ENCODE measurements at places on chromosomes 3 and 15. TPM values are rescaled to one million over a fixed set of nuclear protein-coding genes. Genes with fewer than 3 reads are reported as not detected.
A peak's percentile ranks its signal among the peaks of the same experiment; 100 is the strongest.

TICRR gene
- 0.47 TPM for polyA plus RNA-seq

DNA sequence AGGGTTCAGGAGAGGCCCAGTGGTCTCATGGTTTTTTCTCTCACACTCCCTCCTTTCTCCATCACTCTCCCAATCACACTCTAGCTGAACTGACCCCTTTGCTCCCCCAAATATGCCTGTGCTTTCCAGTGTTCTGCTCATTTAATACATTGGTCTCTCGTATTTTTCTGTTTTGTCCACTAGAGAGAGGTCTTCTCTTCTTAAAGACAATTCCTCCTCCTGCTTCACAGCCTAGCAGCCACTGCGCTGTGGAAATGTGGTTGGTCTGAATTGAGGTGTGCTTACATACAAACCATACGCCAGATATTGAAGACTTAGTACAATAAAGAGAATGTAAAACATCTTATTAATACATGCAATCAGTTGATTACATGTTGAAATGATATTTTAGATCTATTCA lies 60.6 kb upstream of the XCR1 start:
- DNase-seq = peak; percentile 31
- no peaks in the 10 kb centered on the region for H3K36me3 ChIP-seq
- H3K4me1 ChIP-seq = no peaks in the 10 kb centered on the region
- no peak overlapping the region for H3K4me3 ChIP-seq
- no peaks in the 10 kb centered on the region for H3K27me3 ChIP-seq
- H3K27ac ChIP-seq = no peak overlapping the region

GRCh38 chr15:73240866-73241499 lies 127.8 kb downstream of the HCN4 start:
- H3K36me3 ChIP-seq = no peaks in the 10 kb centered on the region
- peak; percentile 77 for DNase-seq
- H3K4me1 ChIP-seq = peaks cover 5% of the 10 kb centered on the region
- no peak overlapping the region for H3K4me3 ChIP-seq
- no peaks in the 10 kb centered on the region for H3K27me3 ChIP-seq

CFAP20DC gene
- polyA plus RNA-seq = 2.3 TPM

CCR9 gene
- not detected for polyA plus RNA-seq

DNA sequence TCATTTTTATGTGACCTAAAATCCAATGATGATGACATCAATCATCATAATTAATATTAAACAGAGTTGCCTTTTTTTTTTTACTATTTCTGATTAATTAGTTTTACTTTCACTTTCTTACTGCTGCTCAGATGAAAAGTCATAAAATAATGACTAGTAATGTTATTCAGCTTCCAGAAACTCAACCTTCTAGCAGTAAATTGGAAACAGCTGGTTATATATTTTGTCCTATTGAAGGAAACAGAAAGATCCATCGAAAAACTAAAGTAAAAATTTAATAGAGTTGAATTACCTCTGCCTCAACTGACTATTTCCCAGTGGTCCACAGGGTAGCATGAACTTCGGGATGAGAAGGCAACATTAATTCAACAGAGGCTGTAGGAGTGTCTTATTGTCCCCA lies 107.1 kb upstream of the PTX3 start:
- no peaks in the 10 kb centered on the region for H3K4me1 ChIP-seq
- DNase-seq = no peak
- H3K36me3 ChIP-seq = no peaks in the 10 kb centered on the region

GRCh38 chr15:89781891-89782618 lies 5.9 kb downstream of the MESP2 start:
- peaks cover 34% of the 10 kb centered on the region for H3K4me1 ChIP-seq
- peak overlapping the region; percentile 76 for H3K27ac ChIP-seq
- H3K27me3 ChIP-seq = no peaks in the 10 kb centered on the region
- peak; percentile 64 for DNase-seq
- no peaks in the 10 kb centered on the region for H3K36me3 ChIP-seq
- H3K4me3 ChIP-seq = no peak overlapping the region

OSBPL10 gene
- 18.2 TPM for polyA plus RNA-seq

DNA sequence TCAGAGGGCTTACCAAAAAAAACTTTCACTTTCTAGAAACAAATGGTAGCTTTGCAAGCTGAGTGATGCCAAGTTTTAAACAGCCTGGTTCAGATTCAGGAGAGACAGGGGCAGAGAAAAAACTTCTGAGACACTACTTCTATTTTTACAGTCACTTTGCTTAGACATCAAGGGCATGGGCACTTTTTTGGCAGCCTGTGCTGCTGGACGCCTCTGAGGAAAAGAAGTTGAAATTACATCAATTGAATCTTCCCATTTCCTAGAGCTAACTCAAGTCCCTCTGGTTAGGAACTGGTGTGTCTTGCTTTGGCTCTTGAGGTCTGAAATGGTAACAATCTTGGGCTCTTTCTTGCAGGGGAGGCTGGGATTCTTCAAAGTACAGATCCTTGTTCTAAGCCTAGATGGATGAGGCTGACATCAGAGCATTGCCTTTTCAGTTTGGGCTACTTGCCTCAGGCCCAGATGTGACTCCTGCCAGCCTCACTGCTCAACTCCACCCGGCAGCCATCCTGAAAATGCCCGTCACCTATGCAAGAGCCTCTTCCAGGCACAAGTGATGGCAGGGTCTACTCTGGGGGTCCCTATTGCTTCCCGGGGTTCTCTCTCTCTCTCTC lies 357.5 kb downstream of the FOXP1 start:
- DNase-seq = no peak
- H3K27ac ChIP-seq = no peak overlapping the region
- H3K36me3 ChIP-seq = no peaks in the 10 kb centered on the region
- no peaks in the 10 kb centered on the region for H3K4me1 ChIP-seq
- no peak overlapping the region for H3K4me3 ChIP-seq
- H3K27me3 ChIP-seq = no peaks in the 10 kb centered on the region

DNA sequence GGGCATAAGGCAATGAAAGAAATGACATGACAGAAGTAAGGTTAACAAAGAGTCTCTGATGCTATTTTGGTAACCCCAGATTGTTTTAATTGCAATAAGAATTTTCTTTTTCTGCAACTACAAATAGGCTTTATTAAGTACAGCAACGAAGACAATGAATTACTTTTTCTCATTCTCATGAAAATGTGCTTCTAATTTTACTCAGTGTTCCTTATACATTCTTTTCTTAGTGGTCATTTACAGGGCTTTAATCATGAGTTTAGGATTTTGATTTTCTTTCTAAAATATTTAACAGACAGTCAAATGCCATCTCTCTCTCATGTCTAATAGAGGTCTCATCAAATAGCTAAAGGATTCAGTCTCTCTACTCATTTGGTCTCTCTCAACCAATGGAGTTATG lies 452.1 kb downstream of the RAP2B start:
- H3K27me3 ChIP-seq = no peaks in the 10 kb centered on the region
- no peaks in the 10 kb centered on the region for H3K4me1 ChIP-seq
- no peaks in the 10 kb centered on the region for H3K36me3 ChIP-seq
- no peak overlapping the region for H3K4me3 ChIP-seq

SEMA3G gene
- 0.48 TPM for polyA plus RNA-seq

DNA sequence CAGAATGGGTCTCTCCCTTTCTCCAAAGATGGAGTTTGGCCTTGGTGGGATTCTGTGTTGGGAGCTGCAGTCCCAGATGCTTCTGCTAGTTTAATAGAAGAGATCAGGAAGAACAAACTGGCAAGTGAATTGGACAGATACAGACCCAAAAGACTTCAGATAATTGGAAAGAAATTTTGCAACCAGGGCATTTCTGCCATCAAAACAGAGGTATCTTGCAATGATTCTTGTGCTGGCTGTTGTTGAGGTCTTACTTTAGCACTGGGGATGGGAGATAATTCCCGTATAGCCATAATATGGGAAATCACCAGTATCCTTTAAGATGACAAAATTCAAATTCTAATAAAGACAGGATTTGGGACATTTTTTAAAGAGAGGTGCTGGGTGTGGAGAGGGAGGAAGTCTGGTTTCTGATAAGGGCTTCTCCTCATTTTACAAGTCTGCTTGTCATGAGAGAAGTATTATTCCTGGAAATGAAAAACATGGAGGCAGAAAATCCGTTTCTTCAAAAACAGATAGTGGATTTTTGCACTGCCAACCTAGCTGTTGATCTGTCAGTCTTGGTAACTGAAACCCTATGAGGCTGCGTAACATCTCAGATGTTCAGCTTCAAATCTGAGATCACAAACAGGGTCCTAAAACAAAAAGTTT lies 40.1 kb downstream of the FNDC3B start:
- no peaks in the 10 kb centered on the region for H3K36me3 ChIP-seq
- DNase-seq = no peak
- H3K27me3 ChIP-seq = no peaks in the 10 kb centered on the region
- H3K27ac ChIP-seq = peak overlapping the region; percentile 6
- peaks cover 10% of the 10 kb centered on the region for H3K4me1 ChIP-seq

- peaks cover 73% of the 10 kb centered on the region for H3K4me1 ChIP-seq
- no peaks in the 10 kb centered on the region for H3K36me3 ChIP-seq
- DNase-seq = no peak
- H3K27me3 ChIP-seq = no peaks in the 10 kb centered on the region
- peak overlapping the region; percentile 42 for H3K27ac ChIP-seq
Observed at GRCh38 chr15:67080118-67080899, 14.9 kb downstream of the SMAD3 start.

GRCh38 chr3:126035362-126036050 lies 48.4 kb downstream of the SLC41A3 start:
- H3K4me1 ChIP-seq = no peaks in the 10 kb centered on the region
- H3K36me3 ChIP-seq = no peaks in the 10 kb centered on the region
- DNase-seq = no peak

DNA sequence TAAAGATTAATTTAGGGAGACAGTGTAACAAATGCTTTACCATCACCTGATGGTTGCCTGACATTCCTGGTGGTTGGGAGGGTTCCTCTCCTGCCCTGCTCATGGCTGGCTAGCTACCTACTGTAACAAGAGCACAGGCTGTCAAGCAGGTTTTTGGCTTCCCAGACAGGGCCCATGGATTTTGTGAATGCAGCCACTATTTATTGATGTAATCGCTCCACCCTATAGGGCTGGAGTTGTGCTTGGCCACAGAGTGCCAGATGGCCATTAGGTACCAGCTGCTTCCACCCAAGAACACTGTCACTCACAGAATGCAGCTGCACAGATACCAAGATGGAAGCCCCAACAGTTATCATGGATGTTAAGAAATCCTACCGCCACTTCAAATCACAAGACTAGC lies 31.0 kb upstream of the KLHL25 start:
- H3K36me3 ChIP-seq = no peaks in the 10 kb centered on the region
- H3K4me3 ChIP-seq = no peak overlapping the region
- no peaks in the 10 kb centered on the region for H3K27me3 ChIP-seq
- no peaks in the 10 kb centered on the region for H3K4me1 ChIP-seq

OCA2 gene
- polyA plus RNA-seq = 27.7 TPM

- no peak overlapping the region for H3K4me3 ChIP-seq
- no peaks in the 10 kb centered on the region for H3K4me1 ChIP-seq
- H3K27ac ChIP-seq = no peak overlapping the region
- no peaks in the 10 kb centered on the region for H3K36me3 ChIP-seq
Observed at GRCh38 chr15:91516866-91517265, 336.6 kb upstream of the SLCO3A1 start.

DNA sequence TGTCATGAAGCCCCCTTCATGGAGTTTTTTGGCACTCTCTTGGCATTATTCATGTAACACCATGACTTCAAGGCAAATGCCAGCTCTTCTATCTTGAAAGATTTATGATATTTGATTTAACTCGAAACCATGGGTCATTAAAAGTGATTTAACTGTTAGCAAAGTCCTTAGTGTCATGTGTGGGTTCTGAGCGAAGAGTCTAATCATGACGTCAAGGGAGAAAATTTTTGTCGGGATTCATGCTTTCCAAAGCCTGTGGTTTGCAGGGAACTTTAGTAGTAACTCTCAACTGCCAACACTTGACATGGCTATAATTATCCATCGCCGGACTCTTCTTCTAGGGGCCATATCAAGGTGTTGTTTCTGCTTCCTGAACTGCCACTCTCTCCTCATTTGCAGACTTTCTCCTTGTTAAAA lies 11.5 kb downstream of the GXYLT2 start:
- no peak overlapping the region for H3K4me3 ChIP-seq
- no peaks in the 10 kb centered on the region for H3K27me3 ChIP-seq
- H3K4me1 ChIP-seq = peaks cover 12% of the 10 kb centered on the region
- no peaks in the 10 kb centered on the region for H3K36me3 ChIP-seq
- H3K27ac ChIP-seq = no peak overlapping the region
- no peak for DNase-seq

DNA sequence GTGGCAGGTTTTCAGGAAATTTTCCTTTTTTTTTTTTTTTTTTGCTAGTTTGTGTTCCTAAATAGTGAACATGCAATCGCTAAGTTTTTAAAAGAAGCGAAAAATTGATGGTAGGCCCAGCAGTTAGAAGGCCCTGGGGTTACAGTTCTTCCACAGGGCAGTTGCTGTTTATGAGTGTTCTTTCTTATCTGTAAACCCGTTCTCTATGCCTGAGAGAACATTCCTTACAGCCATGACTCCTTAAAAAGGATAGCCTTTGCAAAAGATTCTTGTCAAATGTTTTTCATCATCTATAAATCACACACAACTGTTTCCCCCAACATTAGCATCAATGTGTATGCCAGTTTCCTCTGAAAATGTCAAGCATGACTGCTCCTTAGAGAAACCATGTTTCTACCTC lies 23.8 kb upstream of the MYZAP start:
- DNase-seq = no peak
- peaks cover 12% of the 10 kb centered on the region for H3K4me1 ChIP-seq
- H3K27ac ChIP-seq = peak overlapping the region; percentile 63
- no peak overlapping the region for H3K4me3 ChIP-seq

- H3K4me3 ChIP-seq = no peak overlapping the region
- no peaks in the 10 kb centered on the region for H3K27me3 ChIP-seq
- H3K36me3 ChIP-seq = no peaks in the 10 kb centered on the region
- no peaks in the 10 kb centered on the region for H3K4me1 ChIP-seq
- DNase-seq = peak; percentile 50
Observed at GRCh38 chr3:43503067-43503728, 118.6 kb downstream of the ANO10 start.

DNA sequence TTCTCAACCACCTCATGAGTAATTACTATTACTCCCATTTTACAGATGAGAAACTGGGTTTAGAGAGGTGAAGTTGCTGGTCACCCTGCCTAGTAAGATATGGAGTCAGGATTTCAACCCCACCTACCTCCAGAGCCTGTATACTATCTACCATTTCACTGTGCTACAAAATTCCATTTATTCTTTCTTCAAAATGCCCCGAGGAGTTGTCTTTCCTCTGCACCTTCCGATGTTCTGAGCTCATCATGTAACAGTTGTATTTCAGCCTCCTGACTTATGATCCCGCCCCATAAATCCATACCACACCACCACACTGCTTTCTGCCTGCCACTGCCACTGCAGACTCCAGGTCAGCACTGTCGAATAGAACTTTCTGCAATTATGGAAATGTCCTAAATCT lies 71.3 kb upstream of the SLC25A36 start:
- no peaks in the 10 kb centered on the region for H3K27me3 ChIP-seq
- DNase-seq = no peak
- H3K4me3 ChIP-seq = no peak overlapping the region
- H3K4me1 ChIP-seq = no peaks in the 10 kb centered on the region
- H3K36me3 ChIP-seq = no peaks in the 10 kb centered on the region

Measured in hepatocyte (in vitro differentiated cells).